ENCODE measurements at places on chromosomes 7 and 10.

- DNase-seq, result no peak
Measured at GRCh38 chr7:107856806-107857540, 34.0 kb upstream of the DLD start.

DNA sequence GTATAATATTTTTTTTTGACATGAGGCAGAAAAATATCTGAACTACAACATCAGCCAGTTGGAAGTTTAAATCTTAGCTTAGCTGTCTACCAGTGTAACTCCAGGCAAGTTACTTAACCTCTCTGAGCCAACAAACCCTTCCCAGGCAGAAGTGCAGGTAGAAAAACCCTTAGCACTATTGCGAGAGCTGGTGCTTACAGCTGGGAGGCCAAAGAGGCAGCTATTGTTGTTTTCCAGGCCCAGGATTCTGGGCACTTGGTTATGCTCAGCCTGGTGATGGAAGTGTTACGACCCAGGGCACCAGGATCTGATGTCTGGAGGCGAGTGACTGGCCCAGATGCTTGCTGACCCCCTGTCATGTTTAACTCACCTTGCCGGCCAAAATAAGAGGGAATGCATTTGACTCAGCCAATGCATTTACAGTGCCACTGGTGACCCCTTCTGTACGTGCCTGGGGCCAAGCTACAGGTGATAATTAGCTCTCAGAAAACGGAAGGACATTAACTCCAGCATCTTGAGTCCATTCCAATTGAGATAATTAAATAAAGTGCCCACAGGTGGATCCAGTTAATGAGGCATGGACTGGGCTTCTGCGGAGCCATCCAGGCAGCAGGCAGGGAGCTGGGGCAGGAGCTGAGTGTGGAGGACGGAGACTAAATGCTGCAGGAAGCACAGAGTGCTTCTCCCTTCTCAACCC lies 126.5 kb upstream of the HABP2 start:
- DNase-seq, result peak; percentile 5

GRCh38 chr7:112868609-112869008 lies 78.4 kb upstream of the TMEM168 start:
- DNase-seq, result no peak

- no peak for DNase-seq
Measured at GRCh38 chr7:102463841-102464576, 654 bp downstream of the ALKBH4 start.

GRCh38 chr7:157682064-157682945 lies 345.5 kb downstream of the DNAJB6 start:
- DNase-seq, result no peak

- no peak for DNase-seq
Measured at GRCh38 chr10:59375990-59376389, 13.6 kb upstream of the FAM13C start.

- DNase-seq, result peak; percentile 55
Measured at GRCh38 chr7:77862691-77863090, 64.1 kb downstream of the PHTF2 start.

- peak; percentile 72 for DNase-seq
Measured at GRCh38 chr7:140640727-140641523, at the start of gene DENND2A. Gene DENND2A (minus strand): TSS chr7:140640813. CDS start chr7:140602397, 38,416 bp downstream.

GRCh38 chr10:20922451-20922850 lies 25.3 kb upstream of the NEBL start:
- DNase-seq, result no peak

- DNase-seq, result no peak
Measured at GRCh38 chr10:9015005-9015404, 960.5 kb downstream of the GATA3 start.

- no peak for DNase-seq
Measured at GRCh38 chr10:58239561-58240169, 28.0 kb downstream of the IPMK start.

- DNase-seq, result no peak
Measured at GRCh38 chr7:151809146-151809863, 67.6 kb downstream of the PRKAG2 start.

GRCh38 chr10:126108693-126109092 lies 212.3 kb downstream of the FANK1 start:
- no peak for DNase-seq

DNA sequence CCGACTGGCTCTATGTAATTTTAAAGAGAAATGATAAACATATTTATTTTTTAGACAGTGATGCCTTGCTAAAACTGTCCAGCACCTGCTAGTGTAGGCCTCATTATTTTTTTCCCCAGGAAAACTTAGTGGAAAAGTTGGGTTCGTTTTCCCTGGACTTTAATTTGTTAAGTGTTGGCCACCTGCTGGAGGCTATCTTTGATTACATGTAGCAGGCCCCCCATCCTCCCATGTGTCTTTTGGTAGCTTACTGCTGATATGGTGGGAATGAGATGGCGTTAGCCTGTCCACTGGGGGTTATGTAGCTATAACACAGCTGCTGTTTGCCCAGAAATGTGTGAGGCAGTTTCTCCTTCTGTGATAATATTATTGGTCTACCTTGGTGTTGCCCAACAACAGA lies 265.0 kb downstream of the SORCS3 start:
- DNase-seq, result no peak

GRCh38 chr7:36985866-36986400 lies 261.6 kb upstream of the AOAH start:
- DNase-seq, result peak; percentile 77

DNA sequence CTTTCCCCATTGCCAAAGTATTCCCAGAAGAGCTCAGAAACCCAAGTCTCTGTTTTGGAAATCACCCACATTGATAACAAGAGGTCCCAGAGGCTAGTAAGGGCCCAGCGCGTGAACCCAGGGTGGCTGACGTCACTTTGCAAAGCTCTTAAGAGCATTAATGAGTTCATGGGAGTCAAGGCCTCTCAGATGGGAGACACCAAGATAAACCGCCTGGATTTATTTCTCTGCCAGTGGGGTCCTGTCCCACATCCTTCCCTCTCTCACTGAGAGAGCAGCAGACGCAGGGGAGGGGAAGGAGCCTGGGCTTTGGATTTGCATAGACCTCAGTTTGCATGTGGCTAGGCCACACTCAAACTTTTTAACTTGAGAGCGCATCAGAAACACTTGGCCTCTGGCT lies 184.8 kb upstream of the PDE1C start:
- no peak for DNase-seq

GRCh38 chr10:54826994-54827560 lies 26.0 kb upstream of the PCDH15 start:
- no peak for DNase-seq

- no peak for DNase-seq
Measured at GRCh38 chr7:151205730-151206129, 4.6 kb downstream of the H2BK1 start.

GRCh38 chr10:126598009-126598408 lies 72.5 kb downstream of the C10orf90 start:
- no peak for DNase-seq

DNA sequence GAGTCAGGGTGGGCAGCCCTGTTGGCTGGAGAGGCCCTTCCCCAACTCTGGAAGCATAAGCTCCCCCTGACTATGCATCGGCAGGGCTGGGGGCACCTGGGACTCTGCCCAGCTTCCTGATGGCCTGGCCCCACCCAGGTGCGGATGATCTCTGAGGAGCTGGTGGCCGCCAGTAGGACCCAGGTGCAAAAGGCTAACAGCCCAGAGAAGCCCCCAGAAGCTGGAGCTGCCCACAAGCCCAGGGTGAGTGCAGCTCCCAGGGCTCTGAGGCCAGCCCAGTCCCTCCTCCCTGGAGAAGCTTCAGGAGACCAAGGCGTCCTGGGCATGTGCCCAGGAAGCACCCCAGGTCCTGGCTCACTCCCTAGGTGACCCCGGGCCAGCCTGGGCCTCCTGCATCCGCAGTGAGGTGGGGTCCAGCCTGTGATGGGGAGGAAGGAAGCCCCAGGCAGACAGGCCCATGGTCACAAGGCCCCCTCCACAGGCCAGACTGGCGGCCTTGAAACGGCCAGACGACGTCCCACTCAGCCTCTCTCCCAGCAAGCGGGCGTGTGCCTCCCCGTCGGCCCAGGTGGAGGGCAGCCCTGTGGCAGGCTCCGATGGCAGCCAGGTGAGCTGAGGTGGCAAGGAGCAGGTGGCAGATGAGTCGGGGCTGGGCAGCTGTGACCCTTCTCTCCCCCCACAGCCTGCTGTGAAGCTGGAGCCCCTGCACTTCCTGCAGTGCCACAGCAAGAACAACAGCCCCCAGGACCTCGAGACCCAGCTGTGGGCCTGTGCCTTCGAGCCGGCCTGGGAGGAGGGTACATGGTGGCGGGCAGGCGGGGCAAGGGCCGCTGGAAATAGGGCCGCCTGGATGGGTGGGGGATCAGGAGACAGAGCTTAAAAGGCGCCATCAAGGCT lies 3.0 kb downstream of the LRWD1 start:
- no peak for DNase-seq

DNA sequence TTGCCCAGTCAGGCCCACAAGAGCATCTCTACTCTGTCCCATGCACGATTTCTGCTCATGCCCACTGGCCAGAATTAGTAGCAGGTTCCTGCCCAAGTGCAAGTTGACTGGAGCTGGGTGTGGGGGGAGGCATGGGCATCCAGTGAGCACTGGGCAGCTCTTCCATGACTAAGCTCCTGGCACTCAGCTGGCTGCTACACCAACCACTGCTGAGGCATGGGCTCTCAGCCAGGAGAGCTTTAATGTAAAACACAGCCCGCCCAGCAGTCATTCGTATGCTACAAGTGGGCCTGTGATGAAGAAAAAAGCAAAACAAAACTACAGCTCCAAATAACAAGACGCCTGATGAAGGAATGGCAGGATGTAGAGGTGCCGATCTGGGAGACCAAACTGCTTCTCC lies 335.4 kb upstream of the PFKP start:
- no peak for DNase-seq

GRCh38 chr10:11886138-11886474 lies 63.0 kb downstream of the PROSER2 start:
- no peak for DNase-seq

DNA sequence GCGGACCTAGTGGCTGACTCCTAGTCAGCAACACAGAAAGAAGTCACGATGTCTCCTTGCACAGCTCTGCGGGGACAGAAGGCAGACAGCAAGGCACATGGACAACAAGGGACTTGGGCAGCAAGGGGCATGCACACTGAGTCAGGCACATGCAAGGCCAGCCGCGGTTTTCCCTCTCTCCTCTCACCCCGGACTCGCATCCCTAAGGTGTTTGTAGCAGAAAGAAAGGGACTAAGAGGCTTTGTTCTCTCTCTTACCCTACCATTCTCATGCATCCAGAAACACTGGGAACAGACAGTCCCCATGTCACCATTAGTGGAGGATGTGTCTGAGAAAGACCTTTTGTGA lies 193.3 kb upstream of the PHF14 start:
- no peak for DNase-seq

- no peak for DNase-seq
Measured at GRCh38 chr10:86169066-86169465, 197.5 kb downstream of the GRID1 start.

- DNase-seq, result no peak
Measured at GRCh38 chr7:27836536-27836935, 96.6 kb downstream of the TAX1BP1 start.

- DNase-seq, result no peak
Measured at GRCh38 chr10:94439275-94439861, 37.0 kb downstream of the TBC1D12 start.

DNA sequence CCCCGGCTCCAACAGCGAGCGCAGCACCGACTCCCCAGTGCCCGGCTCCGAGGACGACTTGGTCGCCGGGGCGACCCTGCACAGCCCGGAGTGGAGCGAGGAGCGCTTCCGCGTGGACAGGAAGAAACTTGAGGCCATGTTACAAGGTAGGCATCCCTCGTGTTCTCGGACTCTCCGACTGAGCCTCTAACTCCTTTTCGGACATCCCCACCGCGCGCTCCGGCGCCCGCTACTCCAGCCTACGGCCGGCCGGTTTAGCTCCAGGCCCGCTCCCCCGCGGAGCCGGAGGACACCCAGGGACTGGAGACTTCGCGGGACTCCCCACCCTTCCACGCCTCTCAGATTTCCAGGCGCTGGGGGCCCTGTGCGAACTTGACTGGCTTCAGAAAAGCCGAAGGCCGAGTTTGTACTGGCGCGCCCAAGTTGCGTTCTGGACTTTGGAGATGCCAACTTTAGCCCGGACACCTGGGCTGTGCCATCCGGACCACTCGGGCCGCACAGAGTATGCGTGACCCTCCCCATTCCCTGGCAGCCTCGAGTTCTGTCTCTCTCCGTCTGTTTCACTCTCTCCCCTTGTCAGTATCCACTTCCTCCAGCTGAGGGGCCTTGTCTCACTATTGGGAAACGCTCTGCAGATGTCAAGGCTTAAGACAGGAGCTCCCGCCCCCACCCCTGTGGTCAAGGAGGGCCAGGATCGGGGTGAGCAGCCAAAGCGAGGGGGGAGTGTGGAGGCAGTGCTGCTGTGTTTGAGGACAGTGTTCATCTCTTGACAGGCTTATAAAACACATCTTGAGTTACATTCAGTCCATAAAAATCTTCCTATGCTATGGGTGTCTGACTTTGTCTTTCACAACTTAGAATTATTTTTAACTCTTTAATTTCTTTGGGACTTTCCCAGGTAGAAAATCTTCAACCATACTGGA lies 777 bp downstream of the BICC1 start:
- DNase-seq, result peak; percentile 16

- no peak for DNase-seq
Measured at GRCh38 chr10:15346440-15347141, 24.5 kb downstream of the FAM171A1 start.

Measured in COR-L47 (cell line).